ENCODE measurements at places on chromosomes 1 and 21.

GRCh38 chr1:25021591-25022215, 91.6 kb upstream of the RUNX3 start:
- no peak for DNase-seq

- no peak for DNase-seq
Measured at GRCh38 chr1:19068639-19069276, 112.3 kb upstream of the IFFO2 start.

DNA sequence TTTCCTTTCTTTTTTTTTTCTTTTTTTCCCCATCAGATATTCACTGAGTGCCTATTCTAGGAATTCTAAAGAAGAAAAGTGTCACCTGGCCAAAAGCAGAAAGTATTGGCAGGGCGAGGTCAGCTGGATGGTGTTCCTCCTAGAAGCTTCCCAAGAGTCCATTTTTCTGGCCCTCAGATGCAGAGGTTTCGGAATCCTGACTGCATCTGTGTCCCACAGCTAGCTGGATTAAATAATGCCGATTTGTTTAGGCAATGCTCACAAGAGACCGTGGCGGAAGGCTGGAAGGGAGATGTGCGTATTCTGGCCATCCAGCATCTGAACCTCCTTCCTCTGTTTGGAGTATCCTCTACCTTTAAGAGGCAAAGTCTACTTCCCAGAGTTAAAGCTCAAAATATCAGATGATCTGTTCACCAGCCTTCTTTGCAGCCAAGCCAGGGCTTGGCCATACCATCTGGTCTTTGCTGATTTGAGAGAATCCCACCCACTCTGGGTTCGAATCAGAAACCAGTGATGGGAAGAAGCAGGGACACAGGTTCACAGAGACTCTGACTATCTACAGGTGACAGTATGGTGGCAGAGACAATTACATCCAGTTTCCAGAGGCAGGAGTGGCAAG, 5.4 kb upstream of the TENT5C start:
- no peak for DNase-seq

- DNase-seq, result no peak
Measured at GRCh38 chr1:217134857-217135568, 411.8 kb upstream of the ESRRG start.

DNA sequence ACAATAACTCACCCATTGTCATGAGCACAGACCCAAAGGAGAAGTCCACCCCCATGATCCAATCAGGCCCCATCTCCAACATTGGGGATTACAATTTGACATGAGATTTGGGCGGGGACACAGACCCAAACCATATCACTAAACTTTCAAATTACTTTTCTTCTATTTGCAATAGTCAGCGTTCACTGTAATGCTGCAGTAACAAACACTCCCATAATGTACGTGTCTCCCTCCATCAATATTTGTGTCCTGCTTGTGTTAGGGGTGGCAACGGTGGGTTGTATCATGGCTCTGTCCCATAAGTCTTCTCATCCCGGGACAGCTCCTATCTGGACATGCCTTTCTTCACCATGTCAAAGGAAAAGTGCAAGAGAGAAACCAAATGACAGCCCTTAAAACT, 26.2 kb downstream of the TFF3 start:
- DNase-seq, result no peak
